ENCODE measurements at places on chromosomes 3 and 15.

DNA sequence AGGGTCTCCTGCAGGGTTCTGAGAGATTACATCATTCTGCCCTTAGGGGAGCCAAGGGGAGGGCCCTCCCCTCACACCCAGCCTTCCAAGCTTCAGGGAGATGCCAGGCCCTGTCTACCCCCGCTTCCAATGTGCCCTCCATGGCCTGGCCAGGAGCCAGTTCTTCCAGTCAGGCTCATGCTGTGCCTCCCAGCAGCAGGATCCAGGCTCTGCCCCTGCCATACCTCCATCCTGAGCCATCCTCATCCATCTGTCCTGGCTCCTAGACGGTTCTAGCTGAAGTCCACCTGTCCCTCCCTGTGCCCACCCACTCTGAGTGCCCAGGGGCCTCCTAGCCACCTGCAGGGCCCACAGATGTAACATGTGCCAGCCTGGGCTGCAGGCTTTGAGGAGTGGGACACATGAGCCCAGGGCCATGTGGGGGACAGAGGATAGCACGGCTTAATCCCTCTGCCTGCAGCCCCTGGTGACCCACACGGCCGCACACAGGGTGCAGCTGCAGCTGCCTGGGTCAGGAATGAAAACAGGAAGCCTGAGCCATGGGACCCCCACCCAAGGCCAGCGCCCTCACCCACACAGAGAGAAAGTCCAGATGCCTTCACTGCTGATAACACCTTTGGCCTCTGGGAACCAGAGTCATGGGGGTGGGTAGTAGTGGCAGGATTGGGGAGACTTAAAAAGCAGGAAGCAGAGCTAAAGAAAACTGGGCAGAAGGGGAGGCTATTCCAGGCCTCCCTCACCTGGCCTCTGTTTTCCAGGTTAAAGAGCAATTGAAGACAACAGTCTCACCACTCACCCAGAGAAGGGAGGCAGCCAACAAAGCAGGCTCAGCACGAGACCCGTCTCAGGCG, 11.8 kb downstream of the PLCD1 start:
- DNase-seq: no peak

DNA sequence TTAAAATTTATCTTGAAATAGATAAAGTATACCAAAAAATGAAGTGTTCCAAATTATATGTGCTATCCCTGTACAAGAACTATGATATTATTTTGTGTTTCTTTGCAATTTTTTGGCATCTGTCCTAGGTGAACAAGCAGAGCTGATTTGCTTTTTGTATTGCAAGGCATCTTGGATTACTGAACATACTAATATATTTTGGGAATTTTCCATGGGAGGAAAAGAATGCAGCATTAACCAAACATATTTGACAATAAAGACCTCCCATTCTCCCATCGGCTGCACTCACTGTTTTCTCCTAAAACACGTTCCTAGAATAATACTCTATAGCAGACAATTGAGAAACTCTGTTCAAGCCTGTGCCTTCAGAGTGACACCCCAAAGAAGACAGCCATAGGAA, 265.1 kb upstream of the ALCAM start:
- no peak for DNase-seq

DNA sequence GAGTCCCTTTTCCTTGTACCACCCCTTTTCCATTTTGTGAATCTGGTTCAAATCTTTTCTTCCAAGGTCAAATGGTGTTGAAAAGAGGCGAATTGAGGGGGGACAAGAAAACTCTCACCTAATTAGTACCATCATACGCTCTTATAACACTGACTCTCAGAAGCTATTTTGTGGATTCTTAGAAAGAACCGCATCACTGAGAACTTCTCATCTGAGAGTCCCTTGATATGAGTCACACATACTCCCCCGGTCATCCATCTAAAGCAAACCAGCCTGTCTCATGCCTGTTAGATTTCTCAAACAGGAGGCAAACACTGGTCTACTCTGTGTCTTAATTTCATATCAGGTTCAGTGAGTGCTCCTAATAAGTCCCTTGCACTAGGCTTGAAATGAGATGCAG, 76.5 kb upstream of the SPRED1 start:
- DNase-seq: peak; percentile 51

DNA sequence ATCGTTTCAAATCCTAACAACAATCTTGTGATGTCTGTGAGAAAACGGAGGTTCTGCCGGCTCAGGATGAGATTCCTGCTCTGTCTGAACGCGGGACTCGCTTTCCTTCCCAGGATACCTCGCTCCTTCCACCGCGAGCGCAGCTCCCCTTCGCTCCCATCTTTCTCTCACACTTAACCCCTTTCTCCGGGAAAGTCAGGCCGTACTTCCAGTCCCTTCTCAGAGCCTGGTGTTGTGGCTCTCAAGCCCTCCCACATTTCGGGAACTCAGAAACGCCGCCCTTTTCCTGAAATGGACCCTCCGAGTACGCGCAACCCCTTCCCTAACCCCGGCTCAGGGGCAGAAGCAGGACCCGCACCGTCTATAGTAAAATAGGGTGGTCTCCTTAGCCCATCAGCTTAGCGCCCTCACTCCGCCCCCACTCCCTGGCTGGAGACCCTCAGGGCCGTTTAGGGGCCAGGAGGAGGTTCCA, 378 bp upstream of the FEM1B start:
- no peak for DNase-seq

- no peak for DNase-seq
Observed at GRCh38 chr15:20356911-20357480, 184.6 kb downstream of the GOLGA6L6 start.

DNA sequence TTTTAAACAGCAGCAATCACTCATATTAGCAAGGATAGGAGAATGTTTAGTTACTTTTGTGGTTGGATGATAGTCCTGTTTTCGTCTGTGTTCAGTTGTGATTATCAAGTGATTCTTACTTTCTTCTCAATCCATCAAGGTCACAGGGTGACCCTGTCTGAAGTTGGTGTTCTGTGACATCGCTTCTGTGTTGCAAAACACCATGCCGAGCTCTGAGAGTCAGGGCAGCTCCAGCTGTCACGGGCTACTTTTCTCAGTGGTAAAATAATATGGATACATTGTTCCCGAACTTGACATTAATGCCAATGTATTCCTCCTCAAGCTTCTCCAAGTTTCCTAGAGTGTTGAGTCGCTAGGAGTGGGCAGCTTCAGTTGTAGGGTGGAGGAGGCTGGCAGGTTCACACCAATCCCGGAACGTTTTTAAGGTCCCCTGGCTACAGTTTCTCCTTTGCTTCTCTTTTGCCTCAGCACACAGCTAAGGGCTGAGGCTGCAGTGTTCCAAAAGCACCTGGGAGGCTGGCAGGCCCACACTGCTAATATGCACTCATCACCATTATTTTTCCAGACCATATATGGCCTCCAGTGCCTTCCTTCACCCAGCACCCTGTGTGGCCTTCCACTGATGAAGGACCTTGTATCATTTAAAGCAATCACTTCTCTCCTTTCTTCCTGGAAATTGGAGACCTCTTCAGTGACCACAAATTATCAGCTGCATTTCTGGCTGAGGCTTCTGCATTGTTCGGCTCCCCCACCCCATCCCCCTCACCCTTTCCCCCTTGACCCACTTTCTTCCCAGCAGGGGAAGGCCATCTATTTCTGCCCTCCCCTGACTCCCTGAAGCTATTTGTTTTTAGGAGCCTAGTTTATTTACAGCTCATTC, 25.8 kb downstream of the COLQ start:
- no peak for DNase-seq

DNA sequence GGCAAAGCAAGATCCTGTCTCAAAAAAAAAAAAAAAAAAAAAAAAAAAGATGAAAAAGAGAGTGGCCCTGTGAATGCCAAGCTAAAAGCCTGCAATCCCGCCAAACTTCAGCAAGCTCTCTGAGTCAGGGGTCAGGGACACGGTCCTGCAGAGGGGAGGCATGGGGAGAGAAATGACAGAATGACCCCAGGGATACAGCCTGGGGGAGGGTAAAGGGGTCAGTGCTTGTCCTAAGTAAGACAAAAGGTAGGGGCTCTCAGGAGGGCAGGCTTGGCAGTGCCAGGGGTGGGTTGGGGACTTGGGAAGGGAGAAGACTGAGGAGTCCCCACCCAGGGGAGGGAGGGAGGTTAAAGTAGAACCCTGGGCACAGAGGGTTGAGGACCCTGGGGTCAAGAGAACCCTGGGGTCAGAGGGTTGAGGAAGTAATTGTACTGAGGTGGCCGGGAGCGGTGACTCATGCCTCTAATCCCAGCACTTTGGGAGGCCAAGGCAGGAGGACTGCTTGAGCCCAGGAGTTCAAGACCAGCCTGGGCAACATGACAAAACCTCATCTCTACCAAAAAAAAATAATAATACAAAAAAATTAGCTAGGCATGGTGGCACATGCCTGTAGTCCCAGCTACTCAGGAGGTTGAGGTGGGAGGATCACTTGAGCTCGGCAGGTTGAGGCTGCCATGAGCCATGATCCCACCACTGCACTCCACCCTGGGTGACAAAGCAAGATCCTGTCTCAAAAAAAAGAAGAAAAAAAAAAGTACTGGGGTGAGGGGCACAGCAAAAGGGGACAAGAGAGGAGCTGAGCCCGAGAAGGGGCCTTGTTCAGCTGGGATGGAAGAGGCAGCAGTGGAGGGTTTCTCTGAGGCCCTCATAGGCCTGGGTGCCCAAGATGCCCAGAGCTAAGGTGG, 5.2 kb upstream of the SEMA3B start:
- no peak for DNase-seq

- DNase-seq: no peak
Observed at GRCh38 chr15:92901995-92902394, 1.9 kb downstream of the CHD2 start.

DNA sequence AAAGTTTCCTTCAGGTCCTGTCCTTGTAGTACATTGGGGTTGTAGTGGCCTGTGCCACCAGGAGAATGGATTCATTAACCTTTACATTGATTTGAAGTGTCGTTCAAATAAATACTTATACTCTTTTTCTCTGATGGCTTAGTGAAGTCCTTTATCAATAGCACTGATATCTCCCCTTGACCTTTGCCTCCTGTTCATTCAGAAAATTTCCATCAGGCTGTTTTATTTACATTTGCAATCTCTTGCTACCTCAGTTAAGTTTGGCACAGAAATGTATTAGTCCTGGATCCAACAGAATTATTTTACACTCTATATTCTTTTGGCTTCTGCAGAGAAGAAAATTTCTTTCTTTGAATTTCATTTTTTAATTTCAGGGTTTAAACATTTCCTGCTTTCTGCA, 497.0 kb downstream of the RBMS3 start:
- no peak for DNase-seq

- no peak for DNase-seq
Observed at GRCh38 chr15:34582461-34583371, 735 bp downstream of the GOLGA8B start.

DNA sequence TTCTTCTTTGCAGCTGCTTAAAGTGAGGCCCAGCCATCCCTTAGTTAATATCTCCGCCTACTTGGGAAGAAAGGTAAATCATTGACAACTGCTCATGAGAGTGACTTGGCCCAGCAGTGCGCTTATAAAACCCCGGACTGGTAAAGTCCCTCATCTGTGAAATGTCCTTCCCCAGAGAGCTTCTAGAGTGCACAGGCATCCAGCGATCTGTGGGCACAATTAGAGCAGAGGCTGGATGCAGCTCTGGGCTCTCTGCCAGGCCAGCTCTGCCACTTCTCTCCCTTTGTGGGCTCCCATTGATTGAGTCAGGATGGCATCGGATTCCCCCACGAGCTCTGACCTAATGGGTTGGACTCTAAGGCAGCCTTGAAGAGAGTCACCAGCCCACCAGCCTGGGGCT, 219.0 kb upstream of the LINGO1 start:
- no peak for DNase-seq

DNA sequence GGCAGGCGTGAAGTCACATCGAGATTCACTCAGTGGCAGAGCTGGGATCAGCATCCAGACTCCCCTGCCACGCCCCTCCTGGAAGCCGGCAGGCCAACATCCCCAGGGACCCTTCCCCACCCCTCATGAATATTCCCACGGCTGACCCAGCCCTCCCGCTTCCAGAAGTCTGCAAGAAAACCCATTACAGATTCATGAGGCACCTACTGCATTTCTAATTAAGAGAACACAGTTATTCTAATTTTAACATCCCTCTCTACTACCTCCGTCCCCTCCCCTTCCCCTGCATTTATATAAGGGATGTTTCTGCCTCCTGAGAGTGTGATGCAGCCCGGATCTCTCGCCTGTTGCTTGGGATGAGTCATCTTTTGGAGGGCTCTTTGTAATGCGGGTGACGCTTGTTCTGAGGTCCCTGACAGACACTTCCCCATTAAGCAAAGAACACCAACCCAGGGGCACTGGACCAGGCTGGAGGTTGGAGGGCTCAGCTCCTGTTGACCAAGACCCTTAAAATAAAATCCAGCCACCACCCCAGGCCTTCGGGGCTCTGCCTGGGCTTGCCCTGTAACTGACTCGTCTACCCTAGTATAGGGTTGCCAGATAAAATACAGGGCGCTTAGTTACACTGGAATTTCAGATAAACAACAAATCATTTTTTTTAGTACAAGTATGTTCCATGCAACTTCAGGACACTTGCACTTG, 118.7 kb downstream of the NUP210 start:
- DNase-seq: no peak

DNA sequence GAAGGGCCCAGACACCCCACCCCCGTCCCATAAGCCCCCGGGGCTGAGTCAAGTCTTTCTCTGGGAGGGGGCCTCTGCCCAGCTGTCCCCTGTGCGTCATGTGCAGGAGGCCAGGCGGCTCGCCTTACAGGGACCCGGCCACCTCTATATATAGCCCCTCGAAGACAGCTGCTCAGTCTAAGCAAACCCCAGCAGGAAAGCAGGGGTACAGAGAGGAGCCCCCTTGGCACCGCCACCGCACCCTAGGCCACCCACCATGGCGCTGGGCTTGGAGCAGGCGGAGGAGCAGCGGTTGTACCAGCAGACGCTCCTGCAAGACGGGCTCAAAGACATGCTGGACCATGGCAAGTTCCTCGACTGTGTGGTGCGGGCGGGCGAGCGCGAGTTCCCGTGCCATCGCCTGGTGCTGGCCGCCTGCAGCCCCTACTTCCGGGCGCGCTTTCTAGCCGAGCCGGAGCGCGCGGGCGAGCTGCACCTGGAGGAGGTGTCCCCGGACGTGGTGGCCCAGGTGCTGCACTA, at the start of gene KLHL40:
Gene KLHL40 (plus strand): TSS at position 175 of the 519 bp plus-strand sequence. CDS start 82 bp downstream, at position 257.
- DNase-seq: no peak

DNA sequence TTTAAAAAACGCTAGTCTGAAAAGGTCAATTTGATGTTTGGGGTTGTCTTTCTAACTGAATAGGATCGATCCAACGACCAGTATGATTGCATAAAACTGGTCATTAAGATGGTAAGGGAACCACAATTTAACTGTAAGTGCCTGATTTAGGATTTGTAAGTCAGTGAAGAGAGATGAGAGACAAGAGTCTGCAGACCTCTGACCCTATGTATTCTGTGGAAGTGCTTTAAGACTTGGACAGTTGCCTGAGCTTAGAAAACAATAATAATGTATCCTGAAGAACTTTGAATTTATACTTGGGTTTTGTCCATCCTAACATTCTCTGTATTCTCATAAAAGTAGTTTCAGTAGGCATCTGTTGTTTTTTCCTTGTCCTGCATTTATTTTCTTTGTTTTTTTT, 221.4 kb upstream of the SUCLG2 start:
- no peak for DNase-seq
